ENCODE measurements at places on chromosomes 11 and 22.

GRCh38 chr11:68118706-68119448, 2.3 kb downstream of the CHKA start:
- DNase-seq, result no peak

GRCh38 chr11:33064033-33064825, 24.9 kb downstream of the TCP11L1 start:
- no peak for DNase-seq

DNA sequence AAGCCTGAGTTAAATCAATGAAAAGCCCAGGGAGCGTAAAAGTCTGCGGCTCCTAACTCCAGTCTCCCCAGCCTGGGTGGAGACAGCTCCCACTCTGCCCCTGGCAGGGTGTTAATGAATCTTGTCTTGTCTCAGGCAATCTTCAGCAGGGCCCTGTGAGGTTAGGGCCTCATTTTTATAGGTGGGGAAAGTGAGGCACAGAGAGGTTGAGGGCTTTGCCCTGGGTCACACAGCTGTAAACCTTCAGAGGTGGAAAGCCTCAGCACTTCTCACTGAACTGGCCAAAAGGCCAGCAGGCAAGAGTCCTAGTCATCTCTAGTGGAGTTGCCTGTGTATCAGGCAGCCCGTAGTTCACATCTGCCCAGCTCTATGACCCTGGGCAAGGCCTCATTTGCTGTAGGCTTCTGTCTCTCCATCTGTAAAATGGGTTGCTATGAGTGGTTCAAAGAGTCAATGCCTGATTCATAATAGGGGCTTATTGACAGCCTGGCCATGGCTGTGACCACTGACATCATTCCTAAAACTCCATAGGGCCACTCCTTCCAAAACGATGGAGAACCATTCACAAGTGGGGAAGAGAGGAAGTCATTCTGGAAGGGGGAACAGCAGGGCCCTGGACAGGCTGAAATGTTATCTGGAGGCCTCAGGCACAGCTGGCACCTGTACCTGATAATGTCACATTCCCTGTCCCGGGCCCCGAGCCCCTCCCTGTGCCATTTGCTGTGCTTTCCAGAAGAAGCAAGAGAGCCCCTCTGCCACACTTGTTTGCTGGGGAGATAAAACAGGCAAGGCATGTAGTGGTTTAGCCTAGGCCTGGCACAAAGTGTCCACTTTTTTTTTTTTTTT, 6.0 kb downstream of the CBX7 start:
- DNase-seq, result no peak

- DNase-seq, result no peak
Observed at GRCh38 chr11:108639146-108639545, 25.7 kb upstream of the DDX10 start.

DNA sequence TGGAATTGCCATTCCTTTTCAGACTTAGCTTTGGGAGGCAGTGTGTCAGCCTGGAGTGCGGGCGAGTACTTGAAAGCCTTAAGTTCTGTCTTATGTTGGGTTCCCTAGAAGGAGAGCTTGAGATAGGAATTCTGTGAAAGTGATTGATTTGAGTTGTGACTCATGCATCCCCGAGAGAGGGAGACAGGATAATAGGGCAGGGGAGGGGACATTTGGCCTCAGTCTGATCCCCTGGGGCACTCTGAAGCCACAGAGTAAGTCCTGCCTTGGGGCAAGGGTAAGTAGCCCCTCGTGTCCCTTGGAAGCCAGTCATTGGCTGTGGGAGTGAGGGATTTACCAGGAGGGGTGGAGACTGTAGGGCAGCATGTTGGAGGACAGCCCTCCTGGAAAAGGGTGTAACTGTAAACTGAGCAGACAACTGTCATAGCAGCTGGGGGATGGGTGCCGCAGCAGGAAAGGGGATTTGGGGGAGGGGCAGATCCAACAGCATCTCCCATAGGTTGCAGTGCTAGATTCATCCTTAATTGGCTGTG, 44.0 kb downstream of the KIAA1671 start:
- DNase-seq, result peak; percentile 89

Data from SK-N-DZ (cell line).